ENCODE measurements at places on chromosomes 16 and 17.

DNA sequence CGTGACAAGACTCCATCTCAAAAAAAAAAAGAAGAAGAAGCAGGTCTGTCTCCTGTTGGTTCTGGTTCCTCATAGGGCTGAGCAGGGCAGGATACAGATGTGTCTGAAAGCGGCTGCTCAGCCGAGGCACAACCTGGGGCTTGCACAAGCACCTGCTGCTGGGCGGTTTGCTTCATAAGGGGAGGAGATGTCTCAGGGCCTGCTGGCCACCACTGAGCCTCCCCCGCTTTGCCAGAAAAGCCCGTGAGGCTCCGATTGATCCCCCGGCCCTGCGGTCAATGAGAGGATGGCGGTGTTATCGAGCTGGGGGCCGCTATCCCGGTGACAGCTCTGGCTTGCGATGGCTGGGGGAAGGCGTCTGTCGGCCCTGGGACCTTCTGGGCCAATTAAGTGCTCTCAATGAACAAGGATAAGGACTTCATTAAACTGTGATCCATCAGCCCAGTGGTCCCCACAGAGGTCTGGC, 162.0 kb downstream of the SDK2 start:
- DNase-seq: no peak

- no peak for DNase-seq
Observed at GRCh38 chr17:41917192-41917591, 1.6 kb downstream of the ACLY start.

DNA sequence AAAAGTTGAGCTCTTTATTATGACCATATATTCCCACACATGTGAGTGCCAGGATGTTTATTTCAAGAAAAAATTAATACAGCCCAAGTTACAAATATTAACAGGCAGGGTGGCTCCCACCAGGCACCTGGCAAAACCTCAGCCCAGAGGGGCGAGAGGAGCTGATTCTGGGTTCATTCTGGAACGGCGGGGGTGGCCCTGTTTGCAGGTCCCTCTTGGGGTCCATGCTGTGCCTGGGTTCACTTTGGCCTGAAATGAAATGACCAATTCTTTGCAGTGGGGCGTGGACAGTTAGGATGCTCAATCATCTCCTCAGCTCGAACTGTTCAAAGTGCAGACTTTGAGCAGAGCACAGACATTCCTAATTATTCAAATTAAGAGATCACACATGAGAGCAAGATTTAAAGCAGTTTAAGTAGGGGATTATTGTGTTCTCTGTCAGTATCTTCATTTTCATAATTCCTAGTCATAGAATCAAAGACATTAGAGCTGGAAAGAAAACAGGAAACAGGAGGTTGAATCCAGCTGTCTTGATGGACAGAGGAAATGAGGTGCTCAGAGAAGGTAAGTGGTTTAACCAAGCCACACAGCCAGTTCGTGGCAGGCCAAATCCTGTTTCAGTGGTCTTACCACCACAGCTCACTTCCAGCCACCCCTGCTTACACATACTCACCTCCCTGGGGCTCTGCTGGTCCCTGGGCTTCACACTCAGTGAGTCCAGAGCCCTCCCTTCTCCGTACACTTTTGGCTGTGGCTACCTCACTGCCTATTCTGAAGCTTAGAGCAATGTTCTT, 363.9 kb upstream of the TNRC6C start:
- DNase-seq: no peak

DNA sequence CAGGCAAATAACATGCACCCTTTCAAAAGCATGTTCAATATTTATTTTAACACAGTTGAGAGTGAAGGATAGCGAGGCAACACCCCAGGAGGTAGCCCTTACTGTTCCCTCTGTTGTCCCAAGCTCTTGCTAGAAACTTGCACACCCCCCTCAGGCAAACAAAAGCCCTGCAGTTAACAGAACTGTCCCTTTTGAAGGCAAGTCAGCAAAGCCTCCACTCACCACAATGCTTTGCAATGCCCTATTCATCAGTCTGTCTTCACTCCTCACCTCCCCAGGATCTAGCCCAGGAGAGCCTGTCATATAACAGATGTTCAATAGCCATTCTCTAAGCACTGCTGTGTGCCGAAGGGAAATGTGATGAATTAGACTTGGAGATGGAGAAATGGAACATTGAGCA, 3.5 kb upstream of the CNEP1R1 start:
- peak; percentile 55 for DNase-seq

DNA sequence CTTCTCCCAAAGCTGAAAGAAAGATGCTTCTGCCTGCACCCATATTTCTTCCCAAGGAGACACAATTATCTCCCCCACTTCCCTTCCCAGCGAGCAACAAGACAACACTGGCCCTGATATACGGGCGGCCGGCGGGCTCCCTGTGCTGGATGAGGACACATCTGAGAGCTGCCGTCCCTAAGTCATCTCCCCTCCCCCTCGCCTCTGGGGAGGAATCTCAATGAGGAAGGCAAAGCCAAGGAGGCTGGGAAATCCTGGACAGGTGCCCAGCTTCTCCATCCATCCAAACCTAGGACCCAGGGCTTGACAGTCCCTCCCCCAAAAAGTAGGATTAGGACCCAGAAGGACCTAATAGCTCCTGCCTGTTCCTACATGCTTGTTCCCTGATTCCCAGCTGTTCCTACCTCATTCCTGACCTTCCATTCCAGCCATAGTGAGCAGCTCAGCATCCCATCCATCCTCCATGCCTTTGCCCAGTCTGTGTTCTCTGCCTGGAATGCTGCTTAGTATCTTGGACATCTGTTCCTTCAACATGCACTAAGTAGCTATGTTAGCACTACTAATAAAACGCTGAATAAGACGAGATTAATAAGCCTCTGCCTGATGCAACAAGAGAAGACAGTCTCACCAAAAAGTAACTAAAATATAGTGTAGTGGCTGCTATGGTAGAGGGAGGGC, 167.9 kb downstream of the CCT6B start:
- no peak for DNase-seq

GRCh38 chr16:10103700-10104099, 78.5 kb downstream of the GRIN2A start:
- no peak for DNase-seq

DNA sequence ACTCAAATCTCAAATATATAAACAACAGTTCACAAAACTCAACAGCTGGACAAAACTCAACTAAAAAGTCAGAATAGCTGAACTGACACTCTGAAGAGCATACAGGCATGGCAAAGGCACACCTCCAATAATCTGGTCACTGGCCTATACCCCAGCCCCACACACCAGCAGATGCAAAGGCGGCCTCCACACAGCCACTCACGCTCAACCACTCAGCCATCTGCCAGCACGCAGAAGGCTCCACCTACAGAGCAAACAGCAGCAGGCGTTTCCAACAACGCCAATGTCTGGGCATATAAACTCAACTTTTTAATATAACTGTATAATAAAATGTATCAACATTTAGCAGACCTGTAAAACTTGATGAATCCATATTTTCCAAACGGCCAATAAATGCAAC, 17.2 kb downstream of the USP7 start:
- no peak for DNase-seq

GRCh38 chr16:83706394-83706793, 101.4 kb upstream of the HSBP1 start:
- no peak for DNase-seq

DNA sequence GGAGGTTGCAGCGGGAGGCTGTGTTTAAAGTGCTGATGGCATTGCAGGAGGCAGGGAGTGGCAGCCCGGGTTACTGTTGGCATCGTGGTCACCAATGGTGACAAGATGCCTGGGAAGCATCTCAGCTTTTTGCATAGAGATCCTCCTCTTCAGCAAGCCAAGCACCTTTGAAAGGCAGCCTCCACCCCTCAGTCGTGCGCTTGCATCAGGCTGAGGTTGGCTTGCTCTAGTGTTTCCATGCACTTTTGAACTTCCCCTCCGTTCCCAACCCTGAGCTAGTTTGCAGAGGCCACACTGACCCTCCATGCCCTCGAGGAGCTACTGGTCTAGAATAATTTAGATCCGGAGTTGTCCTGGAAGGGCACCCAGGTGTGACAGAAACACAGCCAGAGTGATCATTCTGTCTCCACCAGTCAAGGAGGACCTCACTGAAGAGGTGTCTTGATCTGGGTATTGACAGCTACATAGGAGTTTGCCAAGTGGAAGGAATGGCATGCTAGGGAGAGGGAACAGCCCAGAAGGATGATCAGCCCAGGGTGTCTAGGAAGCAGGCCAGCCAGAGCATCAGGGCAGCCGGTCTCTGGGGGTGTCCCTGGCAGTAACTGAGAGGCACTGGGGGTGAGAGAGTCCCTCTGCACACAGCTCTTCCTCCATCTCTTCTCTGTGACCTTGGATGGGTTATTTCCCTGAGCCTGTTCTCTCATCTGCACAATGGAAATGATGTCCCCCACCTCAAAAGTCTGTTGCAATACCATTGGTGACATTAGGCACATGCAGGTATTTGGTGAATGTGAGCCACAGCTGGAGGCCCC, 7.7 kb downstream of the BEAN1 start:
- DNase-seq: peak; percentile 60

- peak; percentile 91 for DNase-seq
Observed at GRCh38 chr17:82647593-82648164, 565 bp downstream of the WDR45B start.

DNA sequence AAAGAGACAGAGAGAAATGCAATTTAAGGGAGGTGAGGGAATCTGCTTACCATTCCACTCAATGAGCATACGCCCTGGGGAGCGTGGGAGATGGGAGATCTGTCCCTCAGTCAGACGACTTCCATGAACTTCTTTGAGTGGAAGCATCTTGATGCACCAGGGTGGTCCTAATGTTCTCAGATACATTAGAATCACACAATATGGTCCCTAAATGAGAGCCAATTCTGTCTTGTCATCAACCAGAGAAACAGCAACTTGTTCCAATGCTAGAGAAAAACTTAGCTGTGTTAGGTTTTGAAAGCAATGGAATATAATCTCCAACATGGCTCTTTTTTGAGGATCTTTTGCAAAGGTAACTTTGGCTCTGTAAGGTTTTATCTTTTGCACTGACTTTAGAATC, 44.1 kb downstream of the GPR139 start:
- no peak for DNase-seq

DNA sequence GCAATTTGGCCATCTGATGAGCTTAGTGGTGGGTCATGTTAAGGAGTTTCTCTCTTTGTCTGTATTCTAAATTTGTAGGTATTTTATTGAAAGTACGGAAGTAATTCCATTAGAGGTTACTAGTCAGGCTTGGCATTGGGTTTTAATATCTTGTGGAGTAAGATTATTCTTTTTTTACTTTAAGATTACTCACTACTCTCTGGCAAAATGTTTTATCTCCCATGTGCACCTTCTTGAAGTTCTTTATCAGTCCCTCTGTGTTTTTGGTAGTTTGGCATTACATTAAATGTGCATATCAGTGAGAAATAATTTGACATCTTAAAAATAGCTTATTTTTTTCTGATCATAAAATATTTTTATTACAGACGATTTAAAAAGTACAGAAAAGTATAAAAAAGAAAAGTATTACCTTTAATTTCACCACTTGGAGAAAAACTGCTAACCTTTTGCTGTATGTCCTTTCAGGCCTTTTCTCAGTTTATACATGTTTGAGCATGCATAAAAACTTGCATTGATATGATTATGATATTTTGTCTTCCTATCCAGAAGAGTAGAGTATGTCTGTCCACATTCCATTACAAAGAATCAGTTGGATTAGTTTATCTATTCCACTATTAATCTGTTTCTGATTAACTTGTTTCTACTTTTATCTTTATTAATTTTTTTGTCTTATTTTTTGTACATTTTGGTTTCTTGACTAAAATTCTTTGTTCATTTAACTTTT, 198.3 kb downstream of the SPECC1 start:
- no peak for DNase-seq

- DNase-seq: no peak
Observed at GRCh38 chr17:45265821-45266220, 3.9 kb upstream of the SPATA32 start.

DNA sequence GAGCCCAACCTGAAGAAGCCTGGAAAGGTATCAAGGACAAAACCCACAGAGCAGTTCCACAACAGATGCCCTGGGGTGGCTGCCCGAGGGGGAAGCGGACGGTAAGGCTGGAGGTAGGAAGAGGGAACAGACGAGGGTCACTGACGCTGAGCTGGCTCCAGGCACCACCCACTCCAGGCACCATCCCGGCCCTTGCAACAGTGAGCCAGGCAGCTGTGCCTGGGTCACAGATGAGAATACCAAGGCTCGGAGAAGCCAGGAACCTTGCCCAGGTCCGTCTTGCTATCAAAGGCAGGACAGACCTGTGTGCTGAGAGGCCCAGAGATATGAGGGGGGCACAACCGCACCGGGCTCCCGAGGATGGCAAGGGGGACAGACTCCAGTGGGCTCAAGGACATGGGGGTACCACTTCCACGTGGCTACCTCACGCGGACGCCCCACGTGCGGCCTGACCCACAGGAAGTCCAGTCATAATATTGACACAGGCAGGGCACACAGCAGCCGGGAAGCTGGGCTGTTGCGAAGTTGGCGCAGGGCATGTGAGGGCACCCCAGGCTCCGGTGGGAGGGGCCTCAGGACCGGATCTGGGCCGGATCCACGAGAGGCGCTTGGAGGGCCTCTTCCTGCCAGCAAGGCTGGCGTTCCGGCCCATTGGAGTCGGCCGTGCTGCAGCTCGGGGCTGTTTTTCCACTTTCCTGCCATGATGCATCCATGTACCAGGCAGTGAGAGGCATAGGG, 29.9 kb downstream of the PEMT start:
- no peak for DNase-seq

DNA sequence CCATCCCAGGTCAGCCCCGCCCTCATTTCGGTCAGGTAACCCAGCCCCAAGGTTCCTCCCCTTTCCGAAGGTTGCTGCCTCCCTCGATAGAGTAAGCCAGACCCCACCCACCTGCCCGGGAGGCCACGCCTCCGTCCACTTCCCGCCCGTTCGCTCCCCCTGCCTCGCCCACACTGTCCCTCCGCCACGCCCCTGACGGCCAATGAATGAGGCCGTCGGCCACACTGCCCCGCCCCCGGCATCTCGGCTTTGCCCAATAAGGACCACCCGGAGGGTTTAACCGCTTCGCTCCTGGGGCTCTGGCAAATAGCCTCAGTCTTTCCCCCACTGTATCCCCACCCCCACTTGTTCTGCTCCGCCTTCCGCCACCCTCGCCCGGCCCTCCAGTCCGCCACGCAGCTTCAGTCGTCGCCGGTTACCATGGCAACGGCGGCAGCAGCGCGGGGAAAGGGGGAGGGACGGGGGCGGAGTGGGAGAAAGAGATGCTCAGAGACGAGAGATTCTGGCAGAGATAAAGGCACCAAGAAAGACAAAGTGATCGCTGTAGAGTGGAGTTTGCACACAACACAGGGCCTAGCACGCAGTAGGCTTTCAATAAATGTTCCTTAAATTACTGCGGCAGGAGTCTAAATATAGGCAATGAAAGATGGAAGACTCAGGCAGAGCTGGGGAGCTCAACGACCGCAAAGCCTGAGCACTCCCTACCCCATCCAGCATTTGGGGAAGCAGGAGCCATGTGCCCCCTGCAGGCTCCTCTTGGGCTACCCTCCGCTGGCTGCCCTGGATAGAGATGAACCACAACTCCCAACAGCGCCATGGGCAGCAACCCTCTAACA, 5.1 kb downstream of the DLG4 start:
- peak; percentile 98 for DNase-seq

GRCh38 chr16:16010194-16010593, 60.8 kb downstream of the ABCC1 start:
- DNase-seq: no peak

DNA sequence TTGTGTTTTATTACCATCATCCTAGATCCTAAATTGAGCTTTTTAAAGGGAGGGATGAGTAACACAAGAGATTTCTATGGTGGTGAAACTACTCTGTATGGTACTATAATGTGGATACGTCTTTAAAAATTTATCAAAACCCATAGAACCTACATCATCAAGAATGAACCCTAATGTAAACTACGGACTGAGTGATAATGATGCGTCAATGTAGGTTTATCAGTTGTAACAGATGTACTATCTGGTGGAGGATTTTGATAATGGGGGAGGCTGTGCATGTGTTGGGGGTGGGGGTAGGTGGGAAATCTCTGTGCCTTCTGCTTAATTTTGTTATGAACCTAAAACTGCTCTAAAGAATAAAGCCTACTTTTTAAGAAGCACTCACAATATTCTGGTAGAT, 724.1 kb upstream of the SOX9 start:
- no peak for DNase-seq

Measured in H7 (cell line).